ENCODE measurements at places on chromosomes 6 and 20.
A peak's percentile ranks its signal among the peaks of the same experiment; 100 is the strongest.

GRCh38 chr6:90237350-90237990 lies 59.2 kb downstream of the BACH2 start:
- peaks cover 87% of the 10 kb centered on the region for H3K4me1 ChIP-seq
- no peak for DNase-seq
- H3K27me3 ChIP-seq: no peaks in the 10 kb centered on the region
- peaks cover 30% of the 10 kb centered on the region for H3K36me3 ChIP-seq
- peak overlapping the region; percentile 32 for H3K4me3 ChIP-seq

GRCh38 chr6:17352302-17352701 lies 41.1 kb upstream of the CAP2 start:
- H3K4me1 ChIP-seq: no peaks in the 10 kb centered on the region
- no peak for DNase-seq
- H3K4me3 ChIP-seq: no peak overlapping the region
- no peaks in the 10 kb centered on the region for H3K27me3 ChIP-seq

GRCh38 chr20:60407011-60407771 lies 449.0 kb downstream of the CDH26 start:
- no peaks in the 10 kb centered on the region for H3K27me3 ChIP-seq
- H3K27ac ChIP-seq: no peak overlapping the region
- H3K36me3 ChIP-seq: no peaks in the 10 kb centered on the region
- H3K4me1 ChIP-seq: no peaks in the 10 kb centered on the region
- DNase-seq: no peak

DNA sequence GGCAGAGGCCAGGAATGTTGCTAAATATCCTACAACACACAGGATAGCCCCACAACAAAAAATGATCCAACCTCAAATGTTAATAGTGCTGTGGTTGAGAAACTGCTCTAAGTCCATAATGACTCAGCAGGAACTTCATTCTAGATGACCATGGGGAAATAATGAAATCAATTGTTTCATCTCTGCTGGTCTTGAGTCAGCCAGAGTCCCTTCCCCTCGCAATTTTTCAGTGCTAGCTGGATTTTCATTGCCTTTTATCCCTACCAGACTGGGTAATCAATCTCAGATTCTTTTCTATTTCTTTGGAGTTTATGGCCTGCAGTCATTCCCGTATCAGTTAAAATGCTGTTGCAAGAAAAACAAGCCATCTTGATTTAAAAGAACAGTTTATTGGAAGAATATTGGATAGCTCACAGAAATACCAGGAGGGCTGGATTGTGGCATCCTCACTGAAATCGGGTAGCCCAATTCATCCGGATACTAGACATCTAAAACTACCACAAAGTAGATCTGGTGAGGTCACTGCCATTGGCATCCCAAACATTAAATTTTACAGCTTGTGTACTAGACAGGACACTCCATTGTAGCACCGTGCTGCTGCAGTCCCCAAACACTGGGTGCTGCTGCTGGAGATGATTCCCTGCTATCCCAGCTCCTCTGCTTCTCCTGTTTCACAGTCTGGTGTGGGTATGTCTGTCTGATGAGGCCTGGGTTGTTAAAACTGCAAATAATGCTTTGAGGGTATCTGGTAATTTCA lies 30.3 kb upstream of the POPDC3 start:
- peaks cover 13% of the 10 kb centered on the region for H3K4me1 ChIP-seq
- H3K4me3 ChIP-seq: no peak overlapping the region
- DNase-seq: no peak
- H3K36me3 ChIP-seq: no peaks in the 10 kb centered on the region
- no peak overlapping the region for H3K27ac ChIP-seq

- no peak overlapping the region for H3K27ac ChIP-seq
- no peak overlapping the region for H3K4me3 ChIP-seq
- H3K4me1 ChIP-seq: peaks cover 17% of the 10 kb centered on the region
- H3K27me3 ChIP-seq: no peaks in the 10 kb centered on the region
- peaks cover 20% of the 10 kb centered on the region for H3K36me3 ChIP-seq
Measured at GRCh38 chr6:149733089-149733720, 13.1 kb downstream of the NUP43 start.

GRCh38 chr6:53795340-53795701 lies 516 bp downstream of the LRRC1 start:
- no peak for DNase-seq
- no peaks in the 10 kb centered on the region for H3K36me3 ChIP-seq
- H3K4me1 ChIP-seq: peaks cover 41% of the 10 kb centered on the region
- peak overlapping the region; percentile 78 for H3K27ac ChIP-seq
- peaks cover 53% of the 10 kb centered on the region for H3K27me3 ChIP-seq

DNA sequence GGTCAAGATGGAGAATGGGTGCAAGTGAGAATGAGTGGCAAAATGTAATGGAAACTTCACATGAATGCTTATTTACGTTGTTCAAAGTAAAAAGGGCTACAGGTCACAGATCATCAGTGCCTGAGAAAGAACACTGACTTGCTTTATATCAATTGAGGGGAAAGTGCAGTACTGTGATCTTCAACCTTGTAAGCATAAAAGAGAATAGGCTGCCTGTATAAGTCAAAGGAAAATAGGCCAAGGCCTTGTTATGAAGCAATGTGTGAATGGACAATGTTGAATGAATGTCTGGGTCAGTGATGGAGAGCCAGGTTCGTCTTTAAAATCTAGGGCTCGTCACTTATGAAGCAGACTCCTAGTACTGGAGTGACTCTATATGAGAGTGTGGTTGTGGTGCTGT lies 158.6 kb upstream of the NT5E start:
- no peak overlapping the region for H3K27ac ChIP-seq
- H3K4me3 ChIP-seq: no peak overlapping the region
- DNase-seq: no peak
- H3K4me1 ChIP-seq: no peaks in the 10 kb centered on the region
- no peaks in the 10 kb centered on the region for H3K27me3 ChIP-seq

- peaks cover 37% of the 10 kb centered on the region for H3K4me1 ChIP-seq
- peaks cover 42% of the 10 kb centered on the region for H3K36me3 ChIP-seq
- no peaks in the 10 kb centered on the region for H3K27me3 ChIP-seq
- no peak for DNase-seq
- peak overlapping the region; percentile 100 for H3K27ac ChIP-seq
Measured at GRCh38 chr6:31651602-31652191, 764 bp downstream of the BAG6 start.

DNA sequence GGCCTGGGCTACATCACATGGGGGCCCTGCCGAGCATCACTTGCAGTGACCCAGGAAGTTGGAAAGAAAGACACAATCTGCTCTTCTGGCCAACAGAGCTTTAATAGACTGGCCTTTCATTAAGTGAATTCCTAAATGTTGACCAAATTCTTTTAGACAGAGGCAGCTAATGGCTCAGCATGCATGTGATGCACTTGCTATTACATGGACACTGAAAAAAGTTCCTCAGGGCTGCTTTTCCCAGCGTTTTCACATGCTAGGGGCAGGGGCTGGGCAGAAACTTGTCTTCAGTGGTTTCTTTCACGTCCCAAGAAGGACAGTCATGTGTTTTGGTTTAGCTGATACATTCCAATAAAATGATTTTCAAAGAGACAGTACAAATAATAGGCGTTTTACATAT lies 651.0 kb upstream of the SLC35B3 start:
- no peaks in the 10 kb centered on the region for H3K36me3 ChIP-seq
- H3K4me1 ChIP-seq: no peaks in the 10 kb centered on the region
- H3K4me3 ChIP-seq: no peak overlapping the region
- no peak overlapping the region for H3K27ac ChIP-seq

GRCh38 chr6:166782520-166782919 lies 155.5 kb upstream of the RPS6KA2 start:
- no peaks in the 10 kb centered on the region for H3K4me1 ChIP-seq
- DNase-seq: no peak
- no peak overlapping the region for H3K27ac ChIP-seq
- no peak overlapping the region for H3K4me3 ChIP-seq
- no peaks in the 10 kb centered on the region for H3K27me3 ChIP-seq
- no peaks in the 10 kb centered on the region for H3K36me3 ChIP-seq

DNA sequence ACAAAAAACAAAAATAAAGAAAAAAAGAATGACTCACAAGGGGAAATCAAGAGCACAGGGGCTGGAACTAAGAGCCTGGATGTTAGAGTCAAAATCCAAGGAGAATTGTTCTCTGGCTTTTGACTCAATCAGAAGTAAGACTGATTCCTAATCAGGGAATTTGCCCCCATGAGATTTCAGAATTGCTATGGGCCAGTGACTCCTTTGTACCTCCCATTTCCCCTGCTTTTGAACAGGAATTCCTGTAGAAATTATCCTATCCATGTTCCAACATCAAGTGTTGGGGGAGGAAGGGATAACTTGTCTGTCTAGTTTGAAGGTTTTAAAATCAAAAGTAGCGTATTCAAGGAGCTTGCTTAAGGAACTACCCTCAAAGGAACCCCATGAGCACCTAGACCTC lies 396.7 kb downstream of the CDC5L start:
- no peaks in the 10 kb centered on the region for H3K27me3 ChIP-seq
- peaks cover 9% of the 10 kb centered on the region for H3K4me1 ChIP-seq
- DNase-seq: no peak
- no peak overlapping the region for H3K4me3 ChIP-seq
- no peak overlapping the region for H3K27ac ChIP-seq

Measured in activated T-helper 1 cell treated with anti-CD3 and anti-CD28 coated beads, Interleukin-12 subunit alpha, Interleukin-12 subunit beta, Interleukin-2, Interleukin-4 antibody, amounts not matched to agents 30 ng/mL and 10 ng/mL and 1 ng/mL, durations not matched to agents 14 hours and 24 hours and 36 hours (primary cell).